RWPE2 (cell line): ENCODE measurements at places on chromosomes 11 and 22.

GRCh38 chr11:63737718-63738117 is 30.9 kb downstream of the ZFTA start:
- DNase-seq: no peak

GRCh38 chr11:127230392-127230791 is 229.8 kb upstream of the KIRREL3 start:
- no peak for DNase-seq

- no peak for DNase-seq
Observed at GRCh38 chr22:45475063-45475747, 27.5 kb upstream of the FBLN1 start.

DNA sequence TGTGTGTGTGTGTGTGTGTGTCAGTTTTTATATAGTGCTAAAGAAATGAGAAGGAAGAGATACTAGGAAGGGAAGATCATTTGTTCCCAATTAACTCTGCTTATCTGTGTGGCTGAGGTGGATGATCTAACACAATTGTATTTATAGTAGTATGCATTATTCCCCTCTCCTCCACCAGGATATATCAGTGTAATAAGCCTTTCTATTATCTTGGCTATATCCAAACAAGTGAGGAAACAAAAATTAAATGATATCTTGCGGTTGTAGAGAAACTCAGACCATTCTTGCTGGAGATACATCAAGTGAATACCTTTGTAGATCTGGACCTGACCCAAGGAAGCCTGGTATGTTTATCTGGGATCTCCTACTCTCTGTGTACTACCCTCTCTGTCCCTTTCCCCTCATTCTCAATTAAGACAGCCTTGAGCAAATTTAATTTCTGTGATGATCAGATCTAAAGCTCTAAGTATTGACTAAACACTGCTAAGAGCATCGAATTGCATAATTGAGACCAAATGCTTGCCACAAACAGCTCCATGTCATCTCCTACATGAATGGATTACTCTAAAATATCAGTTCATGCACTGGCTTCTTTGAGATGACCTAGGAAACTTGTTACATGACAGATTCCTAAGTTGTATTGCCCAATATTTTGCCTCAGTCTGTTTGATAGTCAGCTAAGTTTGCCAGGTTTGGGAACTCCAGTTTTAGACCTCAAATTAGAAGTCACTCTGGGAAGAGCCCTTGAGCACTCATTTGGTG is 185.3 kb upstream of the CTSC start:
- no peak for DNase-seq

DNA sequence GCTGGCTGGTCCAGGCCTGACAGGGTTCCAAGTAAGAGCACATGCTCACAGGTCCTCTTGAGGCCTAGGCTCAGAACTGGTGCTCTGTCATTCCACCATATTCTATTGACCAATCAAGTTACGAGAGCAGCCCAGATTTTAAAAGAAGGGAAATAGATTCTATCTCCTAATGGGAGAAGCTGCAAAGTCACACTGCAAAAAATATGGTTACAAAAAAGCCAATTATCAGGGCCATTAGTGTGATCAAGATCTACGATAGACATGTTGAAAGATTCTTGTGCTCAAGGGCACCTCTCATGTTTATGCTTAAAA is 96.1 kb downstream of the CD44 start:
- DNase-seq: no peak

DNA sequence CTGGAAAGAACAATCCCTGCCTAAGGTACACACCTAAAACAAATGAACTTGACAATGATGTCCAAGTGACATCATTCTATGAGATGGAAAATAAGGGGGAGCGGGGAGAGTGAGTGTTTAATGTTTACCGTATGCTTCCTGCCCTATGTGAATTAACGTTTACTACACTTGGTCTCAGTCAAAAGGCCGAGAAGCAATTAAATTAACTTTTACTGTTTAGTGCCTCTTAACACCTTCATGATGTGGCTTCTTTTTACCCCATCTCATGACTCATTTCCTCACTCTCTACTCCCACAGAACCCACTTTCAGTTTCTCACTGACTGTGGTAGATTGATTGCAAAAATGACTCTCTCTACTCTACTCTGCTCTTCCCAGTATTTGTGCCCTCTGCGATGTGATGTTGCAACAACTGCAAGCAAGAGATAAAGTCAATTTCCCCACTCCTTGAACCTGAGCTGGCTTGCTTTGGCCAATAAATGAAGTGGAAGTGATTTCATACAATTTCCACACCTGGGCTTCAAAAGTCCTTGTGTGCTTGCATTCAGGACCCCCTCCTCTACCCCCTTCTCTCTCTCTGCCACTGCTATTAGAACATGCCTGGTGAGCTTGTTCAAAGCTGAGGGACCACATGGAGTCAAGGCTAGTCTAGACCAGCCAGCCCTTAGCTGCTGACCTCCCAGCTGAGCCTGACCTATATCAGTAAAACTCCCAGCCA is 11.6 kb upstream of the ALKBH3 start:
- DNase-seq: no peak

- DNase-seq: no peak
Observed at GRCh38 chr22:27419473-27419872, 382.1 kb downstream of the MN1 start.

DNA sequence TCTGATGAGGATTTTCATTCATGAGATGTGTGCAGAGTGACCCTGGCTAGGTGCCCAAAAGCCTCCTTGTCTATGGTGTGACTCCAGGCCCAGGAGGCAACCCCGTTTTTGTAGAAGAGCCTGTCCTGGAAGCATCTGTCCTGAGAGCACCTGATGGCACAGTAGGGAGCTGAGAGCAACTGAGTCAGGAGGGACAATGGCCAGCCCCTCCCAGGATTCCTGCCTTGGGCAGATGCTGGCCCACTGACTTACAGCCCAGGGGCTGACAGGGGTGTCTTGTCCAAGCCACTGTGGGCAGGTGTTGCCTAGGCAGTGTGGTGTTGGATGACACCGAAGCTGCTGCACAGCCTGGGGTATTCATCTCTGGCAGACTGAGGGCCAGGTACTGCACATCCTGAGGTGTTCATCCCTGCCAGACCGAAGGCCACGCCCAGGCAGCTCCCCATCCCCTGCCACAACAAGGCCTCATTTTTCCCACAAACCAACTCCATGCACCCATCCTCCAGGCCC is 3.2 kb upstream of the RFPL2 start:
- no peak for DNase-seq

GRCh38 chr11:124762624-124763155 is 600 bp upstream of the ESAM start:
- DNase-seq: no peak

GRCh38 chr22:23047742-23048141 is 22.6 kb upstream of the GNAZ start:
- no peak for DNase-seq

- DNase-seq: no peak
Observed at GRCh38 chr11:130827451-130828377, 88.6 kb downstream of the SNX19 start.

DNA sequence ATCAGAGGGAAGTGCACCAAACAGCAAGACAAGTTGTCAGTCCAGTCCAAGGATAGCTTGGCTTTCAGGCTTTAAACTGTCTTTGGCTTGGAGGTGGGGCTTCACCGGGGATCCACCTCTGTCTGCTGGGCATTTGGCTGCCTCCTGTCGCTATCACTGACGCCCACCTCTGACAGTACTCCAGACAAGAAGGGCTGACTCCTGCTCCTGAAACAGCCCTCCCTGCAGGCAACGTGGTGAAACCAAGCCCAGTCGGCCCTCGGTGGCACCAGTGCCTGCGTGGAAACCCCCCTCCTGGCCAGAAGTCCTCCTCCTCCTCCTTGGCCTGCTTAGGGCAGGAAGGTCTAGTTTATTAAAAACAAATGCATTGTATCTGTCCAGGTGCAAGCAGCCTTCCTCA is 16.9 kb downstream of the DHCR7 start:
- DNase-seq: no peak

DNA sequence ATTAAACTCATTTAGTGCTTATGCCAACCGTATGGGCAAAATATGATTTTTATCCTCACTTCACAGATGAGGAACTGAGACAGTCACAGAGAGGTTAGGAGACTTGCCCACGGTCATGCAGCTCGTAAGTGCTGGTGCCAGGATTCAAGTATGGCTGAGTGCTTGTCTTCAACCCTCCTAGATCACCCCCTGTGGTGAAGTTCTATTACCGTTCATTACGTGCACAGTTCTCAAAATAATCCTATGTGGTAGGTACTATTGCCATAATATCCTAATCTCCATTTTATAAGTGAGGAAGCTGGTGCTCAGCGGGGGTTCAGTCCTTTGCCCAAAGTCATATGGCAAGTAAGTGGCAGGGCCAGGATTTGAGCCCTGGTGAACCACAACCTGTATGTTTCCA is 1.5 kb downstream of the MIEF1 start:
- no peak for DNase-seq

DNA sequence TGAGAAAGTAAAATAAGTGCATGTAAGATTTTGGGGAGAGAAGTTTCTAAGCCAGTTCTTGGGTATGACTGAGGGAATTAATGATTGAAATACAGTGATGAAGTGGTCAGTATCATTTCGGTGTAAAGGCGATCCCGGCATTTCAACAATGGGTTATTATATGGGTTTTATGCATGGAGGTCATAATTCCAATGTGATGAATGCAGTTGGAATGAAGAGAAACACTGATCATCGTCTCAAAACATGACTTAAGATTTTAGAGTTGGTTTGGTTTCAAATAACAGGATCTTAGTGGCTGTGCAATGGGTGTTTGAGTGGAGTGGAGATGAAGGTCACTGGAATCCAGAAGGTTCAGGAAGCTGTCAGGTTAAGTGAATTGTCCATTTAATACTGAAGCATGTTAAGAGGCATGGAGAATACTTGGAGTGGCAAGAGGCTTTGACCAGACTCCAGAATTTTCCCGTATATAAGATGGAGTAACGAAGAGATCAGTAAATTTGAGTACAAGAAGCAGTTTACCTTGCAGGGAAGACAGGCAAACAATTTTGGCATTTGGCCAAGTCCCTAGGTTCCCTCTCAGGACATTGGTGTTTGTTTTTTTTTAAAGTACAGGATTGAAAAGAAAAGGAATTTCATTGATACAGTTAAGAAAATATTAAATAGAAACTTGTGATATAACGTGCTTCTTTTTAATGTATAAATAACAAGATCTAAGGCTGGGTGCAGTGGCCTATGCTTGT is 96.4 kb upstream of the BIRC3 start:
- no peak for DNase-seq

GRCh38 chr11:128941110-128941509 is 1.6 kb downstream of the TP53AIP1 start:
- no peak for DNase-seq

DNA sequence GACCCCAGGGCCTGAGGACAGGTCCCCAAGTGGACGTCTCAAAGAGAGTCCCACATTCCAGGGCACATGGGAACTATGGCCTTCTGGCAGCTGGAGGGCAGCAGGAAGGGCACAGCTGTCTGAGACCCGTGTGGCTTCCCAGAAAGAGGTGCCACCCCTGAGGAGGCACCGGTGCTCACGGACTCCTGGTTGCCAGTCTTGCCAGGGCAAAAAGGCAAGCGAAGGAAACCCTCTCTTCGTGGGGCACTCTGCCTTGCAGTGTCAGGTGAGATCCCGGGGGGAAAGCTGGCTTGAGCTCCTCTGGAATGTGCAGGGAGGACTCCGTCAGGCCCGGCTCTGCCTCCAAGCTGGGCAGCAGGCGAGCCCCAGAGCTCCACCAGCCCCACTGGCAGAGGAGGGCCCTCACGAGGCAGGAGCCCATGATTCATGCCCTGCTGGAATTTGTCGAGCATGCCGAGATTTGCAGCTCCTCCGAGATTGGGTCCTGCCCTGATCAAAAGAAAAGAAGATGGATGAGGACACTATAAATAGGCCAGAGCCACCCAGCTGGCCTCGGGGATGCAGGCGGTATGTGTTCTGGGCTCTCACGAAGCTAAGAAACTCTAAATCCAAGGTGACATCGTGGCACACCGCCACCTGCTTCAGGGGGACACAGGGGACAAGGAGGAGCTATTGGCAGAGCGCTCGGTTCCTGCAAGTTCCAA is 9.9 kb upstream of the CELSR1 start:
- DNase-seq: peak; percentile 84

DNA sequence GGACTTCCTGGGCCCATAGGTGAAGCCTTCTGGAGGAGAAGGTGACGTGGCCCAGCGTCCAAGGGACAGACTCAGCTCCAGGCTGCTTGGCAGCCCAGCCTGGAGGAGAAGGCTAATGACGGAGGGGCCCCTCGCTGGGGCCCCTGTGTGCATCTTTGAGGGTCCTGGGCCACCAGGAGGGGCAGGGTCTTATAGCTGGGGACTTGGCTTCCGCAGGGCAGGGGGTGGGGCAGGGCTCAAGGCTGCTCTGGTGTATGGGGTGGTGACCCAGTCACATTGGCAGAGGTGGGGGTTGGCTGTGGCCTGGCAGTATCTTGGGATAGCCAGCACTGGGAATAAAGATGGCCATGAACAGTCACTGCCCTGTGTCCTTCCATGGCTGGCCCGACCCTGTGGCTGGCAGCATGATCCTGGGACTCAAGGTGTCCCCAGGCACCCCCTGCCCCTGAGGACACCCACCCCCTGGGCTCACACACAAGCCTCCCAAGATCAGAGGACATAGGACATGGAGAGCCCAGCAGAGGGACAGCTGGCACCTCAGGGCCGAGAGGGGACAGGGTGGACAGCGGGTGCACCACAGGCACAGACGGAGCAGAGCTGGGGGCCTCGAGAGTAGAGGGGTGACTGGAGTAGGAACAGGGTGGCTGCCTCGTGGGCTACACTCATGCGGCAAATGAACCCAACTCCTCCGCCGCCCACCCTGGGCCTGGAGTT is 10.1 kb downstream of the SIGIRR start:
- DNase-seq: no peak

DNA sequence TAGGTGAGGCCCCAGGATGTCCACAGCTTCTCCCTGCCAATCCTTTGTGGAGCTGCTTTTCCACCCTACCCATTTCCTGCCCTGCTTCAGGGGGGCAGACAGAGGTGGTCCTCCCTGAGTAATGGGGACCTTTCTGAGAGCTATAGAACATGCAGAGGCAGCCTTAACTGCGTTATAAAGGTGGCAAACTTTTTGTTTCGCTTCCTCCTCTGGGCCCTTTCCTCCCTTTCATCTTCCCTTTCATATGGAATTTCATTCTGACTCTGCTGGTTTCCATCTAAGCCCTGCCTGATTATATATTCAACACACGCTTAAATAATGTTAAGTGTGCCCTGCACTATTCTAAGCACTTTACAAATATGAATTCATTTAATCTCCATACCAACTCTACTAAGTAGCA is 169.3 kb upstream of the E2F8 start:
- no peak for DNase-seq

GRCh38 chr11:86923999-86924766 is 31.0 kb downstream of the FZD4 start:
- DNase-seq: no peak

- no peak for DNase-seq
Observed at GRCh38 chr11:94342250-94342649, 37.9 kb downstream of the IZUMO1R start.

DNA sequence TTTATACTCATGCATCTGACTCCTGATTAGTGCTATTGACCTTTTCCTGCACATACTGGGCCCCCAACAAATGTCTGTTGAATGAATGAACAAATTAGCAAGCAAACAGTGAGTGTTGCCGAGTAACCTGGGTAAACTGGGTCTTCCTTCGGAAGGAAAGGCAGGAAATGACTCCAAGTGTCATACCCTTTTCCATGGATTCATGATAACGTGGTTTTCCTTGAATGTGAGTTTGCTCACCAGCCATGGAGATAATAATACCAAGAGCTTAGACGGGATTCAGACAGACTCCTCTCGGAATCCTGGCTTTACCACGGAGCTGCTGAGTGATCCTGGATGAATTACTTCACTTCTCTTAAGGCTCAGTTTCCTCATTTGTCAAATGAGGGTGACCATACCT is 16.7 kb downstream of the TECTA start:
- no peak for DNase-seq
